HepG2 (cell line): ENCODE measurements at places on chromosomes 16 and 17.
A peak's percentile ranks its signal among the peaks of the same experiment; 100 is the strongest.

DNA sequence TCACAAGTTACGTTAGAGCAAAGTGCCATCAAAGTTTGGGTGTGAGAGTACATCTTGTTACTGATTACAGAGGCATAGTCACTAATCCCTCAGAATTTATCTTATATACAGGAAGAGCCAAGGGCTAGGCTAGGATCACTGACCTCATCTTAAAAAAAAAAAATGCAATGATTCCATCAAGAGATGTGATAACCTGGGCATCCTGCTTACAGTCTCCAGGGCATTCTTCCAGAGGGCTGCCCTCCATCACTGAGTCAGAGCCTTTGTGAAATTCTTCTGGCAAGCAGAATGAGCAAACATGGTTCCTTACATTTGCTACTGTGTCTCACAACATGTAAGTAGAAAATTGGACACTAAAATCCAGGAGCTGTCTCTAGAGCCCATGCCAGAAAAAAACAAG is 410.6 kb downstream of the ZFHX3 start:
- DNase-seq = no peak

DNA sequence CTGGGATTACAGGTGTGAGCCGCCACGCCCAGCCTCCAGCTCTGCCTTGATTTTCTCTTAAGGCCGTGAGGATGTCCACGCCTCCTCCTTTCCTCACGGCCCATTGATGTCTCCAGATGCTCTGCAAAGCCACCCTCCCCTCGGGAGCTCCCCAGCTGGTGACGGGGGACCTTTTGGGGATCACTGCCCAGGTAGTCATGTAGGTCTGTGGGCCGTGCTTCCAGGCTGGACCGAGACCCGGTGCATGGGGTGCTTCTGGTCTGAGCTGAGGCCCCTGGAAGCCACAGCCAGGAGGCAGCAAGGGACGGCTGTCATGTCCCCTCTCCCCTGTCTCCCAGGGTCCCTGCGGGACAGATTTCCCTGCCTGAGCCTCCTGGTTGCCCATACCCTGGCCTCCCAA is 277.8 kb downstream of the SEC14L1 start:
- no peak for DNase-seq

DNA sequence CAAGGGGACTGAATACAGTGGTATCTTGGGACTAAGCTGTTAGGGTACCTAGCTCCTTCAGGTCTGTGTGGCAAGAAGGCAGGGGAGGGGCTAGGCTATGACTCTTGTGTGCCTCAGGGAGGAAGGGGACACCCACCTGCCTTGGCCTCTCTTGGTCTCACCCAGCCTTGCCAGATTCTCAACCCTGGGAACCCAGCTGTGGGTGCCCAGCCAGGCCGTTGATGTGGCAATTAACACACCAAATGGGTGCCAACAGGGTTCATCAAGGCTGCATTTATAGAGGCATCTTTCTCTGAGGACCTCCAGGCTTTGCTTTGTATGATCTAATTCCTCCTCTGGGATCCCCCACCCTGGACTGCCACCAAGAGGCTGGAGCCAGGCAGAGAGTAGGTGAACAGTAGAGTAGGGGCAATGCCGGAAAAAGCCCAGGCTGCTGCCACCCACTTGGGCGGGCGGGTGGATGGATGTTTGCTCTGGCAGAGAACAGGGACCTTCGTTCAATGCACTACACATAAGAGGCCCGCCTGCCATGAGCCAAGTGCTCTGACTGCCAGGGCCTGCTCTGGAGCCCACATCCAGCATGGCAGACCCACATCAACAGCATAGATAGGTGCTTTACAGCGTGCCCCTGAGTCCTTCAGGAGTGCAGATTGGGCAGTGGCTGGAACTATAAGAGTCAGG is 3.2 kb upstream of the ASB16 start:
- DNase-seq = no peak

DNA sequence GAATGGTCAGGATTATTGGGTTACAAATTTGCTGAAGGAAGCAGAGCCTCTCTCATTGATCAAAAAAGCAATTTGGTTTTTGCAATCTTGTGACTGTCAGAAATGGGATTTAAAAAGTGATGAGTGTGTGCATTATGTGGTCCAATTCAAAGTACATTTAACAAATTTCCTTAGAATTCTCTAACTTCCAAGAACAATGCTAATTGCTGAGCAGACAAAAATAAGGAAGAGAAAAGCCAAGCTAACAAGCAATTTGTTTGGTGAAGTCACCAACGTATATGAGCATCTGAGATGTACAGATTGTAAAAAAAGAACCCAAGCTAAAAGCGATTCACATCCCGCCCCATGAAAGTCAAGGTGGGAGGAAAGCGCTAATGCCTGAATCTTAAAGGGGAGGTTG is 1643.9 kb downstream of the CDH8 start:
- DNase-seq = no peak

- DNase-seq = no peak
These were observed 9.9 kb downstream of the TMIGD1 start for GRCh38 chr17:30323895-30324319.

DNA sequence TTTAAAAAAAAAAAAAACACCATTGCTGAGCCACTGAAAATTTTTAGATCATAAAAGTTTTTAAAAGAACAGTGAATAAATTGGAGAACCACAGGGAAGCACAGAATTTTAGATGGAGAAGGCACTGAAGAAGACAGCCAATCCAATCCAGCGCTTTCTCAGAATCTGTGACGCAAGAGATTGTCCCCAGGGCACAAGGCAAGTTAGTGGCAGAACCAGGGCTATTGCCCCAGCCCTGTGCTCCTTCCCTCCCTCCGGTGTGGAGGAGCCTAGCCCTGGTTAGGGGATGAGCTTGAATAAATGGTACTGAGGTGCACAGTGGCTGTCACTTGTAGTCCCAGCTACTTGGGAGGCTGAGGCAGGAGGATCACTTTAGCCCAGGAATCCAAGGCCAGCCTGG is 108.3 kb downstream of the ZNF423 start:
- DNase-seq = no peak

GRCh38 chr17:78722246-78722761 is 59.8 kb downstream of the CYTH1 start:
- no peak for DNase-seq

GRCh38 chr16:89701425-89702406 is at the start of gene SPATA2L:
Gene SPATA2L (minus strand): TSS chr16:89701705. CDS start chr16:89701232, 473 bp downstream.
- DNase-seq = peak; percentile 96

- no peak for DNase-seq
These were observed 112.9 kb downstream of the METRNL start for GRCh38 chr17:83192161-83192788.

DNA sequence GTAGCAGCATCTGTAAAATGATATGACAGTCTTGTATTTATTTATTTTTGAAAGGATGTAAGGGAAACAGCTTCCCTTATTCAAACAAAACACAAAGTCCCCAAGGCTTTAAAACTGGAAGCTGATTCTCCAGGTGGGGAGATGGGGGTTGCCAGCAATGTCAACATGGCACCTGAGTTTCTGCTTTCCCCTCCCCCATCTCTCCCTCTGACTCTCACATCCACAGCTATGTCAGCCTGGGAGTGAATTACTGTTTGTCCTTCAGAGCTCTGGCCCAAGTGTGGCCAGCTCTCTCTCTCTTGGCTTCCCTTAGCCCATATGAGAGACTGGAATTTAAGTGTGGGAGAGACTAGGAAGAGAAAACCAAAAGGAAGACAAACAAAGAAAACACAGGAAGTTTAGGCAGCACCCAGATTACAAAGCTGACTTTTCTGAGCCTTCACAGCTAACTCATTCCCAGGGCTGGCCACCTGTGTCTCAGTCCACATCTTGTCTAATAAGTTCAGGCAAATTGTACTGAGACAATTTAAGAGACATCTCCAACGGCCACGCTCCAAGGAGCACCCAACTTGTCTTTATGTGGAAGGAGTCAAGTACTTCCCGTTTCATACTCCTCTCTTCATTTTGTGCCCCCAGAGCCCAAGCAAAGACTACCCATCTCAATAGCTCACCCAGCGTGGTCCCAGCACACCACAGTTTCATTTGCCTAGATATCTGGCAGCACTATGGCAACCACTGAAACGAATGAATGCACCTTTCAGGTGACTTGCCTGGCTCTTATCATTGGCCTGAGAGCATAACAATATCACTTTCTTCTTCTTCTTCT is 69.2 kb downstream of the SOX9 start:
- no peak for DNase-seq

- DNase-seq = no peak
These were observed 21.3 kb upstream of the SMIM5 start for GRCh38 chr17:75611851-75612429.

- no peak for DNase-seq
These were observed 118.1 kb downstream of the HIC1 start for GRCh38 chr17:2172999-2173398.

GRCh38 chr16:7744546-7745264 is 412.1 kb downstream of the RBFOX1 start:
- no peak for DNase-seq

GRCh38 chr17:45221081-45222013 is at the start of gene FMNL1:
Gene FMNL1 (plus strand): TSS chr17:45221885. CDS start chr17:45222125, 240 bp downstream.
- DNase-seq = no peak

GRCh38 chr17:48134912-48135480 is 27.4 kb downstream of the SNX11 start:
- DNase-seq = no peak

DNA sequence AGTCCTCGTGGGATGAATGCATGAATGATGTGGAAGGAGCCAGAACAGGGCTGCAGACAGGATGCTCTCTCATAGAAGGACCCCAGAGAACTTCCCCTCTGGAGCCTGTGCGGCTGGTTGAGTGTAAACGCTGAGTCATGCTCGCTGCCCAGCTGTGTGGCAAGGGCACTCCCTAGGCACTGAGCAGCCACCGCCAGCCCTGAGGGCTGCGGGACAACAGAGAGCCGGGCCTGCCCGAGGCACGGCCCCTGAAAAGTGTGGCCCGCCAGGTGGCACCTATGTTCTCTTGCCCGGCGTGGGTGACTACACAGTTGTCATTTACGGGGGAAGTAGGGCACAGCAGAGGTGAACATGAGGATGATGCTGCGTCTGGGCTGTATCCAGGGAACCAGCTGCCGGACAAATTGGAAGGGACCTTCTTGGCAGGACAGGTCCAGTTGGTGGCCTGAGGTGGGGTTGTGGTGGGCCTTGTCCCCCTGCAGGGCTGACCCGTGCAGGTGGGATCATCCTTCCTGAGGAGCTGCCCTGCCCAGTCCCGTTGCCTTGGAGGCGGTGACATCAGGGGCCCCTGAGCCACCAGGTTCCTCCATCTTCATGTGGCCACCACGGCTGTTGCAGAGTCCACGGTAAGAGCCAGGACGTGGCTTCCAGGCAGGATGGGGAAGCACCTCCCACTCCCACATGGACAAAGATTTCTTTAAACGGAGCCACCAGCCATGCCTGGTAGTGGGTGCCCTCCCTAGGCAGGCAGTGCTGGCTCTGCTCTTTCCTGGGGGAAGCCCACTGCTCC is 94.8 kb upstream of the CBX4 start:
- no peak for DNase-seq

DNA sequence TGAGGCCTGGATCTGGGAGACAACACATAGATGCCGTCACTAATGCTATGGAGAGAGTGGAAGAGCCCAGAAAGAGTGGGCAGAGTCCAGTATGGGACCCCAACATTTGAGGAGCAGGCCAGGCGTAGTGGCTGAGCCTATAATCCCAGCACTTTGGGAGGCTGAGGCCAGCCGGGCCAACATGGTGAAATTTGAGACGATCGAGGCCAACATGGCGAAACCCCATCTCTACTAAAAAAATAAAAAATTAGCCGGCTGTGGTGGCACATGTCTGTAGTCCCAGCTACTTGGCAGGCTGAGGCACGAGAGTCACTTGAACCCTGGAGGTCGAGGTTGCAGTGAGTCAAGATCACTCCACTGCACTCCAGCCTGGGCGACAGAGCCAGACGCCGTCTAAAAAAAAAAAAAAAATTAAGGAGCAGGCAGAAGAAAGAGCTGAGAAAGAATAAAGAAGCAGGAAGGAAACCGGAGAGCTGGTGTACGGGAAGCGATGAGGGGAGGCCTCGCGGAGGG is 6.0 kb upstream of the DNAI2 start:
- DNase-seq = no peak

DNA sequence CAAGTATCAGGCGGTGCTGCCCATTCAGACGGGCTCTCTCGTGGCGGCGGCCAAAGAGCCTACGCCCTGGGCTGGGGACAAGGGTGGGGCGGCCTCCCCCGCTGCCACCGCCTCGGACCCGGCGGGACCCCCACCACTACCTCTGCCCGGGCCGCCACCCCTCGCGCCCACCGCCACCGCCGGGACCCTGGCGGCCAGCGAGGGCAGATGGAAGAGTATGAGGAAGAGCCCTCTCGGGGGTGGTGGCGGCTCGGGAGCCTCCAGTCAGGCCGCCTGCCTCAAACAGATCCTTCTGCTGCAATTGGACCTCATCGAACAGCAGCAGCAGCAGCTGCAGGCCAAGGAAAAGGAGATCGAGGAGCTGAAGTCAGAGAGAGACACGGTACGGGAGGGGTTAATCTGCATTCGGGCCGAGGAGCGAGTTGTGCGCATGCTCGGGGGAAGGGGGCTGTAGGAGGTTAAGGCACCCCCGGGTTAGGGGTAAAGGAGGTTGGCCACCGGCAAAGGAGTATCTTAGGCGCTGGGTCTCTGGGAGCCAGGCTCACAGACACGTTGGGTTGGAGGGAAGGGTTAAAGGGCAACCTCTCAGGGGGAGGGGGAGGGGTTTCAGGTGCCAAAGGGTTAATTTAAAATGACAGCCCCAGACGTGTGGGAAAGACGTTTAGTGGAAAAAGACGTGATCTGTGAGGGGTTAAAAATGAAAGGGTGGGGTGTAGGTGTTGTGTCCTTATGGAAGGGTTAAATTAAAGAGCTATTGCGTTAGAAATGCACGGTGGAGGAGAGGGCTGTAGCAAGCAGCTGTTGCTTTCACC is 1.4 kb downstream of the MSL1 start:
- no peak for DNase-seq

- no peak for DNase-seq
These were observed 651.8 kb upstream of the GOT2 start for GRCh38 chr16:59385959-59386358.

- DNase-seq = no peak
These were observed 187.5 kb upstream of the FOXF1 start for GRCh38 chr16:86322806-86323205.

DNA sequence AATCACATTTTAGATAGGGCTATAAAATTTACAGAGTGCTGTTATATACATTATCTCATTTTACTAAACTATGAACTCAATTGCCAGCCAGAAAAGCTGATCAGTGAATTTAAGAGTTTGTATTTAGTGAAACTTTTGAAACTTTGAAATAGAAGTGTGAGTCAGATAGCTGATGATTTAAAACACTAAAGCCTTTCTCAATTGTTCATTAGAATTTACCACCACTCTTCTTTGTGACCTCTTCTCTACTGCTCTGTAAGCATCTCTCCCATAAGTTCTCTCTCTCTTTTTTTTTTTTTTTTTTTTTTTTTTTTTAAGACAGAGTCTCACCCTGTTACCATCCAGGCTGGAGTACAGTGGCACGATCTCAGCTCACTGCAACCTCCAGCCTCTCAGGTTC is 43.7 kb downstream of the GOSR1 start:
- DNase-seq = no peak

GRCh38 chr17:37273409-37274051 is 102.3 kb upstream of the C17orf78 start:
- no peak for DNase-seq

DNA sequence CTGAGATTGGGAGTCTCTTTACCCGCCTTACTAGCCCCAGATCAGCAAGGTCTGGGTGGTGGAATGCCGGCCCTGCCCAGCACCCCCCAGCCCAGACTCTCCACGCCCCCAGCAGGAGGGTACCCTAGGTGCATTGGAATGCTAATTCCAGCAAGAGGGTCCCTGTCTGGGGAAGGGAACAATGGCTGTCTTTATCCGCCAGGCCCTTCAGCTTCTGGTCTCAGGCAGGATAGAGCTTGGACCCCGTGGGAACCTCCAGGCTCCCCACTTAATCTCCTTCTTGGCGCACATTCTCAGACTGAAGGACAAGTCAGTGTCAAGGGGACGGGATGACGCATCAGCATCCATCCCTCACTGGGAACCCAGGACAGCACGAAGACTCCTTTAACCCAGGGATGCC is 85.1 kb downstream of the LITAF start:
- DNase-seq = no peak
